ENCODE measurements at places on chromosomes 12 and 14. TPM values are rescaled to one million over a fixed set of nuclear protein-coding genes. Genes with fewer than 3 reads are reported as not detected.

GRCh38 chr12:104628831-104629135, 172.0 kb downstream of the CHST11 start:
- no peak overlapping the region for H3K27ac ChIP-seq
- no peaks in the 10 kb centered on the region for H3K36me3 ChIP-seq
- peaks cover 5% of the 10 kb centered on the region for H3K4me1 ChIP-seq
- no peak for DNase-seq
- no peak overlapping the region for H3K4me3 ChIP-seq

GRCh38 chr12:121812320-121812871, 8.6 kb downstream of the SETD1B start:
- H3K4me3 ChIP-seq: peak overlapping the region; percentile 61
- peaks cover 23% of the 10 kb centered on the region for H3K4me1 ChIP-seq
- peaks cover 72% of the 10 kb centered on the region for H3K36me3 ChIP-seq

DNA sequence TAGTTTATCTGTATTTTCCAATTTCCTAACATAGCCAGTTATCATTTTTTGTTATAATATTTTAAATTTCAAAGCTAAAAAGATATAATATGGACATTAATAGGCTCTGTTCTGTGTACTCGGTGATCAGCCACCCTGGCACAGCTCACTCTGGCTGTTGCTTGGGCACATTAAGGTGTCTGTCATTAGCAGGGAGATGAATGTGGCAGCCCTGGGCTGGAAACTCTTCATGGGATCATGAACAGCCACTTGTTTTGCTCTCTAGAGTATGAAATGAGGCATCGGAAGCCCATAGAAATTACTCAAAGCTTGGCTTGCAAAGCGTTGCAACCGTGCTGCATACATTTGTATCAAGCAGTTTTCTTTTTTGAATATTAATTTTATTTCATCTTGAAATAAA, 233.2 kb downstream of the DACT1 start:
- no peak overlapping the region for H3K4me3 ChIP-seq
- no peak for DNase-seq
- H3K27me3 ChIP-seq: no peaks in the 10 kb centered on the region
- H3K27ac ChIP-seq: no peak overlapping the region

Gene HSPA2
- 10.6 TPM for total RNA-seq

Gene KRT83
- not detected for total RNA-seq

DNA sequence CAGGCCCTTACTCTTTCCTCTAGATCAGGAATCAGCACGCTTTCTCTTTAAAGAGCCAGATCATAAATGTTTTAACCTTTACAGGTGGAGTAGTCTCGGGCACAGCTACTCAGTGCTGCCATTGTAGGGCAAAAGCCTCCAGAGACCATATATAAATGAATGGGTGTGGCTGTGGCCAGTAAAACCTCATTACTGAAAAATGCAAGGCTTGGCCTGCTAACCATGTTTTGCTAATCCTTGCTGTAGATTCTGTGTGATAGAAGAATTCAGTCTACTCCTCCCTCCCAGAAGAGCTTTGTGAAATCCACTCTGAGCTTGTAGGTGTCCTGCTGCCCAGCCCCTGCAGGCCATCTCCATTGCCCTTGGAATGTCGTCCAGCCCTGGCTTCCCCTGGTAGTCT, 58.1 kb downstream of the HSP90AA1 start:
- H3K4me1 ChIP-seq: no peaks in the 10 kb centered on the region
- DNase-seq: no peak
- H3K27ac ChIP-seq: no peak overlapping the region
- no peak overlapping the region for H3K4me3 ChIP-seq
- no peaks in the 10 kb centered on the region for H3K27me3 ChIP-seq

GRCh38 chr14:53549956-53550355, 396.8 kb upstream of the DDHD1 start:
- no peak for DNase-seq
- no peaks in the 10 kb centered on the region for H3K4me1 ChIP-seq
- H3K36me3 ChIP-seq: no peaks in the 10 kb centered on the region
- H3K27me3 ChIP-seq: no peaks in the 10 kb centered on the region
- no peak overlapping the region for H3K4me3 ChIP-seq
- H3K27ac ChIP-seq: no peak overlapping the region

DNA sequence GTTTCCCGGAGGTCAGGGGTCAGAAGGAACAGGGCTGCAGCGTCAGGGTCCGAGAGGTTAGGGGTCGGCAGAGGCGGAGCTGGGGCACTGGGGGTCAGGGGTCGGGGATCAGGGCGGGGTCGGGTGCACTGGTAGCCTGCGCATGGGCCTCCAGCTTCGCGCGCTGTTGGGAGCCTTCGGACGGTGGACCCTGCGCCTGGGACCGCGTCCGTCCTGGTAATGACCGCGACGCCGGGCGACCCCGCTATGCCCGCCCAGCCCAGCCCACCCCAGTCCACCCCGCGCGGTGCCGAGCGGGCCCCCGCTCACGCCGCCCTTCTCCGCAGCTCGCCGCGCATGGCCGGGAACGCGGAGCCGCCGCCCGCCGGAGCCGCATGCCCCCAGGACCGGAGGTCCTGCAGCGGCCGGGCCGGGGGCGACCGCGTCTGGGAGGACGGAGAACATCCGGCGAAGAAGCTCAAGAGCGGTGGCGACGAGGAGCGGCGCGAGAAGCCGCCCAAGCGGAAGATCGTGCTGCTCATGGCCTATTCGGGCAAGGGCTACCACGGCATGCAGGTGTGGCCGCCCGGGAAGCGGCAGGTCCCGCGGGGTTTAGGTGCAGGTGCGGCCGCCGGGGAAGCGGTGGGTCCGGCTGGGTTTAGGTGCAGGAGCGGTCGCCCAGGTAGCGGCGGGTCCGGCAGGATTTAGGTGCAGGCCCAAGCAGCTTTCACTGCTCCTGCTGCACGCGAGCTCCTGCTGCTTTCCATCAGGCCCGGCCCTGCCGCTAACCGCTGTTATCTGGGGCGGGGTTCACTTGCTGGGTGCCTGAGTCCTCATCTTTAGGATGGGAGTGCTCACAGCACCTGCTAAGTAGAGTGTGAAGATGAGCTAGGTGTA, 743 bp downstream of the PUS1 start:
- peak overlapping the region; percentile 83 for H3K4me3 ChIP-seq
- no peaks in the 10 kb centered on the region for H3K27me3 ChIP-seq
- H3K36me3 ChIP-seq: no peaks in the 10 kb centered on the region
- DNase-seq: no peak

Gene LRP1
- total RNA-seq: 228 TPM

- DNase-seq: peak; percentile 90
- peaks cover 26% of the 10 kb centered on the region for H3K27me3 ChIP-seq
- H3K4me3 ChIP-seq: peak overlapping the region; percentile 33
- H3K36me3 ChIP-seq: peaks cover under 1% of the 10 kb centered on the region
- H3K27ac ChIP-seq: no peak overlapping the region
- peaks cover 10% of the 10 kb centered on the region for H3K4me1 ChIP-seq
Measured at GRCh38 chr14:91264151-91265150, 19.9 kb upstream of the GPR68 start.

GRCh38 chr12:42446761-42447160, 120.8 kb downstream of the PPHLN1 start:
- peaks cover 10% of the 10 kb centered on the region for H3K4me1 ChIP-seq
- DNase-seq: no peak
- no peak overlapping the region for H3K4me3 ChIP-seq

Gene BCL7A
- 11.1 TPM for total RNA-seq

DNA sequence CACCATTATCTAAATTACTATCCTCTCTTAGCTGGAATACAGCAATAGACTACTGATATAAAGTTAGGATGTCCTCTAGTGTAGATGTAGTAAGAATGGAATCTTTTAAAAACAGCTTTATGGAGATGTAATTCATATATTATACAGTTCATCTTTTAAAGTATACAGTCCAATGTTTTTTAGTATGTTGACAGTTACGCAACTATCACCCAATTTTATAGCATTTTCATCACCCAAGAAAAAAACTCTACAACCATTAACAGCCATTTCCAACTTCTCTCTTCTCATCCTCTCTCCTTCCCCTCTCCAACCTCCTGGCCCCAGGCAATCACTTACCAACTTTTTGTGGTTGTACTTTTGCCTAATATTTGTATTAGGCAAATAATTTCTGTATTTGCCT, 22.6 kb downstream of the EPYC start:
- no peaks in the 10 kb centered on the region for H3K27me3 ChIP-seq
- no peak overlapping the region for H3K4me3 ChIP-seq

Gene NRXN3
- 4.6 TPM for total RNA-seq

Gene RPGRIP1
- total RNA-seq: 1.3 TPM

DNA sequence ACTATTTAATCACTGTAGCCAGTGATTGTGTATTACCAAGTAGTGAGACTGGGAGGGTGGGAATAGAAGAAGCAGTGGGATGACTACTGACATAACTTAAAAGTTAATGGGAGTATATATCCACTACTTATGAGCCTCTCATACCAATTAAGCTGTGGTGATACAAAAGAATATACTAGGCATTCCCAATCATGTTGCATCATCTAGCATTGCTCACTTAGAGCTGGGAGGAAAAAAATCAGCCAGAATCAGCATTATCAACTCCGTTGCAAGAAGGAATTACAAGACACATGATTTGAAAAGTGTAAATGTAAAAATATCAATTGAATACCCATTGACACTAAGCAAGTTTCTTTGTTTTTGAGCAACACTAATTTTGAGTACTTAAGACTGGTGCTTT, 745 bp upstream of the PPP1R36 start:
- no peak for DNase-seq
- H3K36me3 ChIP-seq: no peaks in the 10 kb centered on the region

DNA sequence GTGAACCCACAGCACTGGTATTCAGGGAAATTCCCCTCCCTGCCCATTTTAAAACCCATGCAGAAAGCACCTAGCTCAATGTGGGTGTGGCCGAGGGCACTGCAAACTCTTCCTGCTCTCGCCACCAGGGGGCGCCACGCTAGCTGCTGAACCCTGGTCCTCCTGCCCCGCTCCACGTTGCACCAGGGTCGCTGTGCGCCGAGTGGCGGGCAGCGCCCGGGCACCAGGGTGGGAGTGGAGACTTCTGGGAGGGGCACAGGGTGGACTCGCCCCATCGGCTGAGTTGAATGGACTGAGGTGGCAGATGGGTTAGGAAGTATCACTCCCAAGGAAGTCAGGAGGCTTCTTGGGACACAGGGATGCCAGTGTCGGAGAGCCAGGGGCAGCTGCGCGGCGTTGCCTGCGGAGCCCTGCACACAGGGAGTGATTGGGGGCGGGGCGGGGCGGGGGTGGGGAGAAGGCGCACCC, 48.1 kb upstream of the BCL11B start:
- H3K27ac ChIP-seq: no peak overlapping the region
- peaks cover 23% of the 10 kb centered on the region for H3K27me3 ChIP-seq
- no peaks in the 10 kb centered on the region for H3K4me1 ChIP-seq
- no peak overlapping the region for H3K4me3 ChIP-seq
- H3K36me3 ChIP-seq: no peaks in the 10 kb centered on the region

GRCh38 chr12:127389923-127390322, 877.0 kb upstream of the TMEM132C start:
- DNase-seq: no peak
- no peak overlapping the region for H3K4me3 ChIP-seq
- H3K27ac ChIP-seq: no peak overlapping the region
- no peaks in the 10 kb centered on the region for H3K27me3 ChIP-seq
- no peaks in the 10 kb centered on the region for H3K36me3 ChIP-seq

Gene SERPINA1
- 1,065 TPM for total RNA-seq

- no peaks in the 10 kb centered on the region for H3K27me3 ChIP-seq
- no peak overlapping the region for H3K4me3 ChIP-seq
- H3K36me3 ChIP-seq: no peaks in the 10 kb centered on the region
- H3K27ac ChIP-seq: peak overlapping the region; percentile 2
- H3K4me1 ChIP-seq: peaks cover 4% of the 10 kb centered on the region
Measured at GRCh38 chr12:95131589-95132340, 58.3 kb upstream of the NR2C1 start.

Gene CDK4
- 130 TPM for total RNA-seq

DNA sequence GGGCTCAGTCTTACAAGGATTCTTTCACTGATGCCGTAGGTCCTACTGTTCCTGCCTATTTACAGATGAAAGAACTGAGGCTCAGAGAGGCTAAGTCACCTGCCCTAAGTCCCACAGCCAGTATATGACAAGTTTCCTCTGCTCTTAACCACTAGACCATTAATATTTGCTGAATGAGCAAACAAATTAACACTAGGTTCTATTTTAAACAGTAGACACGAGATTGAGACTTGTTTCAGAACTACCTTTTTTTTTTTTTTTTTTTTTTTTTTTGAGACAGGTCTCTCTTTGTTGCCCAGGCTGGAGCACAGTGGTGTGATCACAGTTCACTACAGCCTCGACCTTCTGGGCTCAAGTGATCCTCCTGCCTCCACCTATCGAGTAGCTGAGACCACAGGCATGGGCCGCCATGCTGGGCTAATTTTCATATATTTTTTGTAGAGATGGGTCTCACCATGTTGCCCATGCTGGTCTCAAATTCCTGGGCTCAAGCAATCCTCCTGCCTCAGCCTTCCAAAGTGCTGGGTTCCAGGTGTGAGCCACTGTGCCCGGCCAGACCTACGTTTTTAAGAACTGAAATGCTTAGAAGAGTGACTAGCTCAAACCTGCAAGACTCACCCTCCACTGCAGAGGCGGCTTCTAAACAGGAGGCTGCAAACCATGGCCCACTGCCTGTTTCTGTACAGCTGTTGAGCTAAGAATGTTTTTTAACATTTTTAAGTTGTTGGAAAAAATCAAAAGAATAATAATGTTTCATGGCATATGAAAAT, 12.9 kb downstream of the SYNE3 start:
- H3K27ac ChIP-seq: no peak overlapping the region
- H3K4me1 ChIP-seq: peaks cover 76% of the 10 kb centered on the region
- peaks cover 24% of the 10 kb centered on the region for H3K36me3 ChIP-seq
- DNase-seq: no peak

GRCh38 chr14:90421001-90421631, 24.3 kb downstream of the CALM1 start:
- H3K4me1 ChIP-seq: no peaks in the 10 kb centered on the region
- no peak overlapping the region for H3K4me3 ChIP-seq
- no peaks in the 10 kb centered on the region for H3K36me3 ChIP-seq
- no peak for DNase-seq
- H3K27me3 ChIP-seq: no peaks in the 10 kb centered on the region
- H3K27ac ChIP-seq: no peak overlapping the region

Gene NDUFA9
- 77.9 TPM for total RNA-seq

DNA sequence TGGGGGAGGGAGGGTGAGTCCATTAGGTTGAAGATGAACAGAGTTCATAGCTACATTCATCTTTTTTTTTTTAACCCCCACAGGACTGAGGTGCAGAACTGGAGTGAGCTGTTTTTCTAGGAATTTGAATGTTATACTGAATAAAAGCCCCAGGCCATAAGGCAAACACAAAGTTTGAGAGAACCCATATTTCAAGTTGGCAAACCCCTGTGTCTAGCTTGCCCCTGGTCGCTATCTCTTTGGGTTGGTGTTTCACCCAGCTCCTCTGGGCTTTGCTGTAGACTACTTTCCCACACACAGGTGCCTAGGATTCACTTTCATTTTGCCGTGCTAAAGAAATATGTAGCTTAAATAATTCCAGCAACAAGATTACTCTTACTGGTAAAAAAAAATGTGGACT, 5.2 kb upstream of the LMO3 start:
- no peaks in the 10 kb centered on the region for H3K36me3 ChIP-seq
- peak overlapping the region; percentile 18 for H3K27ac ChIP-seq
- H3K27me3 ChIP-seq: peaks cover 51% of the 10 kb centered on the region
- H3K4me1 ChIP-seq: no peaks in the 10 kb centered on the region

Gene TOMM20L
- not detected for total RNA-seq

DNA sequence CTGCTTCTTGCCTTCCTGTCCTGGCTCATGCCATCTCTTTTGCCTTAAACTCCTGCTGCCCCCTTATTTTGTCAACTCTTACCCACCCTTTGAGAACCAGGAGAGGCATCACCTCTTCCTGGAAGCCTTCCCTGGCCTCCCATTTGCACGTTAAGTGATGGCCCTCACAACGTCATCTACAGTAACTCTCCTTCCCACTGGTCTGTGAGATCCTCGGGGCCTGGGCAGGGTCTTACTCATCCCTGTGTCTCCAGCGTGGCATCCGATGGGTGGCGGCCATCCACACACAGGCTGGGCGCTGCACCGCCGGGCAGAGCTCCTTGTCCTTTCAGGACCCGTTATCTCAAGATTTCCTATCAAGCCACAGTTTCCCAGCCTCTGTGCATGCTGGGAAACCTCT, 16.8 kb upstream of the CACNA2D4 start:
- no peaks in the 10 kb centered on the region for H3K36me3 ChIP-seq
- DNase-seq: no peak
- no peak overlapping the region for H3K4me3 ChIP-seq

Data from left lung (tissue), 14 donors.